ENCODE measurements at places on chromosomes 6 and 20.

- peak; percentile 41 for DNase-seq
Observed at GRCh38 chr20:44832724-44833123, 22.4 kb upstream of the RIMS4 start.

DNA sequence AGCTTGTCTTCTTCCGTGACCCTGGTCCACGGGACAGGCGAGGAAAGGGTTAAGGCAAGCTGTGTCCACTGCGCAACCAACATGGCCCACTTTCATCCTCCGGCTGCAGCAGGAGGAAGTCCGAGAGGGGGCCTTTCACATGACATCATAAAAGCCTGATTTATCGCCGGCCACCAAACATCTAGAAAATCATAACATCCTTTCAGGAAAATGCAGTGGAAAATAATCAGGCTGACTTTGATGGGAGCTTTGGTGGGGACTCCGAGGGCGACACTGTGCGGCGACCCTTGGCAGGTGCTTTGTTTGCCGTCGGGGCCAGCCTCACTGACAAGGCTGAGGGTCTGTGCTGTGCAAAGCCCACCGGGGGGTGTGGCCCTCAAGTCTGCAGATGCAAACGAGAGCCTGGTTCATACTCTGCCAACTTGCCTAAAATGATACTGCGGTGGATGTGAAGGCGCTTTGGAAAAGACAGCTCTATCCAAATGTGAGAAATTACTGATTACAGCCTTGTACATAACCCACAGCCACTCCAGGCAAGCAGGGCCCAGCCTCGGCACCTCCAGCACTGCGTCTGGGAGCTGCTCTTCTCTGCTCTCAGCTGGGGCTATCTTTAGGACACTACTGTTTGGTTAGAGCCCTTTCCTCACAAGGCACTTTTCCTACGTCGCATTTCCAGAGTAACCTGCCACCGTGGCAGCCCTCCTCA lies 25.7 kb downstream of the FOXC1 start:
- DNase-seq = no peak

DNA sequence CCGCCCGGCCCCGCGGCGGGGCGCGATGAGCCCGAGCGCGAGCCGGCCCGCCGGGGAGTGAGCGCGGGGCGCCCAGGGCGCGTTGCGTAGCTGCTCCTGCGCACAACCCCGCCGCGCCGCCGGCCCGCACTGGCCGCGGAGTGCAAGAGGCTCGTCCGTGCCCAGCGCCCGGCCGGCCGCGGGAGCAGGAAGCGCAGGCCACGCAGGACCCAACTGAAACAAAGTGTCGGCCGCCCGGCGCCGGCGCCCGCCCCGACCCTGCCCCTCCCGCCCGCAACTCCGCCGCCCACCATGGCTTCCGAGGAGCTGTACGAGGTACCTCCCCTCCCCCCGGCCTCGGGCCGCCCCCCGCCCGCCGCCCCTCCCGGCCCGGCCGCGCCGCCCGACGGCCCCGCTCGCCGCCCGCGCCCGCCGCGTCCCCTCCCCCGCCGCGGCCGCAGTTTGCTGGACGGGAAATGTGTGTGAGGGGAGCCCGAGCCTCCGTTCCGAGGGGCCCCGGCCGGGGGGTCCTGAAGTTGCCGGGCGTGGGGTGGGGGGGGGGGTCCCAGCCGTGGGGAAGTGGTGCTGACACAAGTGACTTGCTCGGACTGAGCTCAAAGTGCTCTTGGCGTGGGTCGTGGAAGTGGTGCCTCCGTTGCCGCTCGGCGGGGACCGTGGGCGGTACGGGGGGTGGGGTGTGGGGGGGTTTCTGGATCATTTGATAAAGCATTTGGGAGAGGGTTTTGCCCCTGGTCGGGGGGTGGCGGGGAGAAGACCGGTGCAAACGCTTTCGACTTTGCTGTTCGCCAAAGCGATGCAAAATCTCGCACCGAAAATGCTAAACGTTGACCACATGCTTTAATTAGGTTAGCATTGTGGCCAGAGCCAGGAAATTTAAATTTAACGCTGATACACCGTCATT lies 539 bp downstream of the CDYL start:
- peak; percentile 40 for DNase-seq

DNA sequence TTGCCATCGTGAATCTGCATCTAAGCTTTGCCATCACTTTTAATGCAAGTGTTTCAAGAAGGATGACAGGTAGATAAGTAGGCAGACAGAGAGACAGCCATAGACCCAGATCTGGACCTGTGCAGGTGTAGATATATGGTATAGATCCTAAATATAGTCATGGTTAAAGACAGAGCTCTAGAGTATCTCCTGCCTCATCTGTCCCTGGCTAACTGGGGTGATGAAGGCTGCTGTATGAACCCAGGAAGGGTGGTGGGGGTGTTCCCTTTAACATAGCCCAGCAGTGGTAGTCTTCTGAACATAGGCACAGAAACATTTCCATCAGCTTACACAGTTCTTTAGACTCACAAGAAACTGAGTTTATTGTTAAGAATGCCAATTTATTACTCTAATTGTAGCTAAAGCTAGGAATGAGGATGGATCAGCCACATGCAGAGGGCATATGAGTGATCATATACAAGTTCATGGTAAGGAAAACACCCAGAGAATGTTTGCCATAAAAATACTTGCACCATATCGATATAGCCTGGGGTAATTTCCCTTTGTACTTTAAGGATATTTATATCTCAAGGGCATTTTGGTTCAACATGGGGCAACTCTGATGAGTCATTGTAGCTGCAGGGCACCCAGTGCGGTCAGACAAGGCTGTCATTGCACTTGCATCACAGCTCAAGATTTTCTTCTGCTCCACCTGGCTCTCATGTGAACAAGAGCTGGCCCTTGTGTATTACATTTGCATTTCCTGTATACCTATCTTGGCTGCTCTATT lies 587.2 kb downstream of the EPM2A start:
- DNase-seq = peak; percentile 8

All from NCI-H1417 (cell line).